A549 treated with dexamethasone at 1 μM for 4 hours (cell line): ENCODE measurements at places on chromosomes 16 and 17. TPM values are rescaled to one million over a fixed set of nuclear protein-coding genes. Genes with fewer than 3 reads are reported as not detected.

The ZNHIT3 gene
- total RNA-seq: 70.4 to 86.4 TPM (median 74.6 TPM) in 5 replicates

The KRTAP4-1 gene
- 0.14 to 0.25 TPM (median 0.24 TPM) in 3 of 5 replicates, not detected in the others for total RNA-seq

The VAT1 gene
- total RNA-seq: 208 to 244 TPM (median 229 TPM) in 5 replicates

The PGS1 gene
- total RNA-seq: 18.0 to 24.0 TPM (median 22.9 TPM) in 5 replicates

The GEMIN4 gene
- total RNA-seq: 48.9 to 62.3 TPM (median 58.8 TPM) in 5 replicates

The TP53TG3C gene
- 0.22 to 0.50 TPM (median 0.44 TPM) in 3 of 5 replicates, not detected in the others for total RNA-seq
